ENCODE measurements at places on chromosomes 7 and 10.

DNA sequence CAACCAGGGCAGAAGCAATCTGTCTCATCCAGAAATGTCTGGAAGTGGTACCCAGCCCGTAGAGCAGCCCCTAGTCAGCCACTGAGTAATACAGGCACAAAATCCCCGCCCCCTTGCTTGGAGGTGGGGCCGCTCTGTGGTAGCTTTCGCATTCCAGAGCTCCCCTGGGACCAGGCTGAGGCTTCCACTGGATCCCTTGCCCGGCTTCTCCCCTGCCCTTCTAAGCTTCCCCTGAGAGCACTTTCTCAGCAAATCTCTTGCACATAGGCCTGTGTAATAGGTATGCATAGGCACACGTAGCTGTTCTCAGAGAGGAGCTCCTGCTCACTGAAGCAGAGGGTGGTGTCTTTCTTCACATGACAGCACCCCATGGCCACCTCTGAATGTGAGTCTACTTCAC, 144.2 kb downstream of the BMS1 start:
- DNase-seq = no peak

- DNase-seq = no peak
Observed at GRCh38 chr10:110158051-110159005, 49.1 kb upstream of the MXI1 start.

DNA sequence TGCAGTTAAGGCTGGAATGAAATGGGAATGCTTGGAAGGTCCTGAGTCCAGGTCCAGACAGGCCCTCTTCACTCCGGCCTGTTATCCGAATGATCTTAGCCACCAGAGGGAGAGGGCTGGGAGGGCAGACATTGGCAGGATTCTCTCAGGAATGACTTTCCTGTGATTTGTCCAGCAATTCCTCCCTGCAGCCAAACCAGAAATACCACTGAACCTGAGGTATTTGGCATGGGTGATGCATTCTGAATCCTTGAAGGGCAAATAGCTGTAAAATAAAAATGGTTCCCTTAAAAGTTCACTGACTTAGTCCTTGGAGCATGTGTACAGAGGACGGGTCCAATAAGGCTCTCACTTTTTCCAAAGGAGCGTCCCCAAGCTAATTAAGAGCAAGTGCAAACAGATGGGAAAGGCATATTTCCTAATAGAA, 77.5 kb upstream of the HABP2 start:
- no peak for DNase-seq

DNA sequence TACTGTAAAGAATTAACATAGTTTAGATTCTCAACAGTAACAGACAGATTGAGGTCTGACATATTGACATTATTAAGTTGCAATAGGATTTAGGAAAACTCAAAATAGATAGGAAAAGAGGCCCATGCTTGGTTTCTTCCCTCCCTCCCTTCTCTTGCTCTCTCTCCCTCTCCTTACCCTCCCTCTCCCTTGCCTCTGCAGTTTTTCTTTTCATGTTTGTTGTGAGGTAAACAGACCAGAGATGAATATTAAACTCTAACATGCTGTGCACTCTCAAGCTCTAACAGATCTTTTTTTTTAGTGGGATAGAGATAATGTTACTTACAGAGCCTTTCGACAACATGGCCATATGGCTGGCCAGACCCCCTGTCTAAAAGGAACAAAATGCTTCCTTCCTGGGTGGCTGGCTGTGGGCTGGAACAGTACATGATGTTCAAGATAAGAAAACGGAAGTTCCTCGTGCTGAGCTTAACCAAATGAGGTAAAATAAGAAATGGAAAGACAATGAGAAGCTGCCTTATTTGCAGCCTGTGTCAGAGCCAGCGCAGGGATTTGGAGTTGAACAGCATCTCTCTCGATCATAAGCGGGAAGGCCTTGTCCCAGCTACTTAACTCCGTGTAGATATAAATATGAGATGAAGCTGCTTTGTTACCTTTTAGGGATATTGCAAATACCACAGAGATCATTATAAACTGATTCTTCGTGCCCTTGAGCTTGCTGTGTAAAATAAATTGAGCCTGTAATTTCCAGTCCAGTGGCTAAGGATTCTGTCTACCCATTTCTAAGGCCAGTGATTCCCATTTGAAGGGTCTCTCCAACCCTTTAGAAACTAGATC, 391.9 kb upstream of the NPVF start:
- DNase-seq = no peak

- DNase-seq = no peak
Observed at GRCh38 chr10:84015877-84016595, 123.3 kb upstream of the GHITM start.
